A549 treated with AZD2906 at 1 μM for 4 hours (cell line): ENCODE measurements at places on chromosomes 2 and 18. TPM values are rescaled to one million over a fixed set of nuclear protein-coding genes. Genes with fewer than 3 reads are reported as not detected.

The LMAN2L gene
- total RNA-seq, result 19.1 to 21.2 TPM (median 20.3 TPM) in 5 replicates

The PLGLB2 gene
- total RNA-seq, result 0.10 to 0.33 TPM (median 0.19 TPM) in 5 replicates

The ZBTB7C gene
- total RNA-seq, result 0.14 to 0.29 TPM (median 0.19 TPM) in 5 replicates

The SERPINB2 gene
- total RNA-seq, result 0.05 to 0.09 TPM (median 0.05 TPM) in 3 of 5 replicates, not detected in the others

The UNC50 gene
- 40.5 to 45.0 TPM (median 43.8 TPM) in 5 replicates for total RNA-seq

The QPCT gene
- 20.8 to 25.2 TPM (median 23.4 TPM) in 5 replicates for total RNA-seq

The NYAP2 gene
- total RNA-seq, result 0.02 TPM in 2 of 5 replicates, not detected in the others

The CERKL gene
- 0.30 to 0.46 TPM (median 0.33 TPM) in 5 replicates for total RNA-seq

The LIMS3 gene
- total RNA-seq, result not detected in 5 replicates

The OTOS gene
- 0.20 TPM in 1 of 5 replicates, not detected in the others for total RNA-seq

The SIX2 gene
- total RNA-seq, result 1.5 to 2.8 TPM (median 2.2 TPM) in 5 replicates

The ESPNL gene
- 0.07 to 0.22 TPM (median 0.14 TPM) in 5 replicates for total RNA-seq

The STPG4 gene
- 0.03 to 0.07 TPM in 2 of 5 replicates, not detected in the others for total RNA-seq

The IER3IP1 gene
- 16.3 to 33.6 TPM (median 18.2 TPM) in 5 replicates for total RNA-seq

The SERPINB11 gene
- total RNA-seq, result 0.03 to 0.16 TPM in 2 of 5 replicates, not detected in the others

The INHBB gene
- 23.1 to 29.9 TPM (median 26.3 TPM) in 5 replicates for total RNA-seq

The MYCN gene
- 0.03 TPM in 3 of 5 replicates, not detected in the others for total RNA-seq

The IL1RL2 gene
- total RNA-seq, result 0.05 TPM in 1 of 5 replicates, not detected in the others

The PDCD1 gene
- 0.02 TPM in 1 of 5 replicates, not detected in the others for total RNA-seq
